ENCODE measurements at places on chromosomes 3 and 15.

GRCh38 chr15:36050899-36051298 is 504.9 kb upstream of the DPH6 start:
- no peak for DNase-seq

DNA sequence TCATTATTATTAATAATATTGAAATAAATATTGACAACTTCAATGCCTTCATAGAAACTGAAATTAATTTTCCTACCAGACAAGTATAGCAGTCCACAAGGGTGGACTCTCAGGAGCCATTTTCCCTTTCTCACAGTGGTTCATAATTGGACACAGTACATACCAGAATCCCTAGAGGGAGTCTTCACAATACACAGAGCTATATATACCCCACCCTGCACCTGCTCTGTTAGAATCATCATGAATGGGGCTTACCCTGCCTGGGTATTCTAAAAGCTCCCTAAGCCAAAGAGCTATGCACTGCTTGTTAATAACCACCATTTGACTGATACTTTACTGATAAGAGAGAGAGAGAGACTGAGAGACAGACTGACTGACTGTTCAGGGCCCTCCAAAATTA is 134.9 kb downstream of the FEZF2 start:
- DNase-seq, result no peak

GRCh38 chr3:135792174-135792573 is 173.4 kb upstream of the PPP2R3A start:
- no peak for DNase-seq

GRCh38 chr15:56919609-56920366 is 1.3 kb downstream of the TCF12 start:
- no peak for DNase-seq

DNA sequence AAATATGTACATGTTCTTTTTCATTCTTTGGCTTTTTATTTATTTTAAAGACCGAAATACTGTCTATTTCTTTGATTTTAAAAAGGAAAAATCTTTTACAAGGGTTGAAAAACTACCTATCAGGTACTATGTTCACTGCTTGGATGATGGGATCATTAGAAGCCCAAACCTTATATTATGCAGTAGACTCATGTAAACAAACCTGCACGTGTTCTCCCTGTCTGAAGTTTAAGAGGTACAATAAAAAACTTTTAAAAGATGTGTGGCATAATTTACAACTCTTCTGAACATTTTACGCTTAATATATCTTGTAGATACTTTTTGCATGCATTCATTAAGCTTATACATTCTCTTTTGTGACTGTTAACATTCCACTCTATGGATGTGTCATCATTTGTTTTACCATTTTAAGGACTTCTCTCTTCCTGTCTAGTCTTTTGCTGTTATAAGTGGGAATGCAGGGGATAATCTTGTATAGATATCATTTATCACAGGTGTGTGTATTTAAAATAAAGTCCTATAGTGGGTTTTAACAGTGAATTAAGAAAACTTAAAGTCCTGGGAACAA is 6.2 kb downstream of the MGA start:
- DNase-seq, result no peak

- no peak for DNase-seq
Measured at GRCh38 chr15:22944651-22945050, 35.5 kb downstream of the CYFIP1 start.

DNA sequence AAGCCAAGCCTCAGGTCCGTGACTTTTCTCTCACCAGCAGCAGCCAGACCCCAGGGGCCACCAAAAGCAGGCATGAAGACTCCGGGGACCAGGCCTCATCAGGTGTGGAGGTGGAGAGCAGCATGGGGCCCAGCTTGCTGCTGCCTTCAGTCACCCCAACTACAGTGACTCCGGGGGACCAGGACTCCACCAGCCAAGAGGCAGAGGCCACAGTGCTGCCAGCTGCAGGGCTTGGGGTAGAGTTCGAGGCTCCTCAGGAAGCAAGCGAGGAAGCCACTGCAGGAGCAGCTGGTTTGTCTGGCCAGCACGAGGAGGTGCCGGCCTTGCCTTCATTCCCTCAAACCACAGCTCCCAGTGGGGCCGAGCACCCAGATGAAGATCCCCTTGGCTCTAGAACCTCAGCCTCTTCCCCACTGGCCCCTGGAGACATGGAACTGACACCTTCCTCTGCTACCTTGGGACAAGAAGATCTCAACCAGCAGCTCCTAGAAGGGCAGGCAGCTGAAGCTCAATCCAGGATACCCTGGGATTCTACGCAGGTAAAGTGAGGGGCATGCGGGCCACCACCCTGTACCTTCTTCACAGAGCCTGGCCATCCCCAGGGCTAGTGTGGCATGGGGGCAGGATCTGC is 12.0 kb upstream of the ABTB1 start:
- no peak for DNase-seq

GRCh38 chr15:76235186-76235826 is 76.0 kb downstream of the ETFA start:
- DNase-seq, result no peak

DNA sequence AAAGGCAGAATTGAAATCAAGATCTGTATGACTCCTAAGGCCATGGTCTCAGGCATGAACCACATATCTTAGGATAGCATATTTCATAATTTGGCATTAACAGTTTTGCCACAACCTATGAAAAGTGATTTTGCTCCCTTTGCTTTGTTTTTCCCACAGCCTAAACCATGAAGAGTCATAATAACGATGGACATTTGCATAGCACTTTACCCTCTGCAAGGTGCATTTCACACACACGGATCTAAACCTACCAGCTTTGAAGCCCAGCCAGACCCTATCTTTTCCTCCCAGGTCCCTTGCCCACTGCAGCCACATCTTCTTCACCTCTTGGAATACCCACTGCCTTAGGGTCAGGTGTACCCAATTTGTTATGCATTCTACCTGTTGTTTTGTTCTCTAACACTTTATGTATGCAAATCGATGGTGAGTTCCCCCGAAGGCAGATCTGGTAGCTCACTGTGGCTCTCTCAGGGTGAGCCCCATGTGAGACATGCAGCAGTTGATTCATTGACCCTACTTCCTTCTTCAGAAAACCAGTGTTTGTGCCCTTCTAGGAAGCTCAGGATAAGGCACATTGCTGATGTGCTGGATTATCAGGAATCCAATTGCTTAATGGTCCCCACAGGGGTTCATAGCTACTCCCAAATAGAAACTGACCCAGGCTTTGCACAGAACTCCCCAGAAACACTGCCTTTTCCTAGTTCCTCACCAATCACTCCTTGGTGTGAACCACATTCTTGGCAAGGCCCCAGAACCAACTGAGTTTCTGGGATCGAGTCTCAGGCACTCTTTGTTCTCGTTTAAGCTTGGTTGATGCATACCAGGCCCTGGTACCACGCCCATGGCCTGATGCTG is 8.7 kb downstream of the ARHGAP31 start:
- no peak for DNase-seq

DNA sequence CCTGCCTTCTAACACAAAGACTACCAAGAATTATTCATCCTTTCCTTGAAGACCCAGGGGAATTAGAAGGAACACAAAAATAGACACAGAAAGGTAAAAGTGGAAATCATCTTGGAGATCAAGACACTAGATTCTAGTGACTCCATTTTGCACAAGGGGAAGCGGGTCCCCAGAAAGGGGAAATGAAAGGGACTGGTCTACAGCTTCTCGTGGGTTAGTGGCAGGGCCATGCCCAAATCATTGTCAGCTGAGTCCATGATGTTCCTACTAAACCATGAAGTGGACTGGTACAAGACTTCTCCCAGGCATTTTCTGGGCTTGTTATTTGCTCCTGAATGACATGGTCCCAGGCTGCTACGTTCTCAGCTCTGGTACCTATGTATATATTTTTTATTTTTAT is 230.7 kb upstream of the TPRG1 start:
- DNase-seq, result no peak

DNA sequence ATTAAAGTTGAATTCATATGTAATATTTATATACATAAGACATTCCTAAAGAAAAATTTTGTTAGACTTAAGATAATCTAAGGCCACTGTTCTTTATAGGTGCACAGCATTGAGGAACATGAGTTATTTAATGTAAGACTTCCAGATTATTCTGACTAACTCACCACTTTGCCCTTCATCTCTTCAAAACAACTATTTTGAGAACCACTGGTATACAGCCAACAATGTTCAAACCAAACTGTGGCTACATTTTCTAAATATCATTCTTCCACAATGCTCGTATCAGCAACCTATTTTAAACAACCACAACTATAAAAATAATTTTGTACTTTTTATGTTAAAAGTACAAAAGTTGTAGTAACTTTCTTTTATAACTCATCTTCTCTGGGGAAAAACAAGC is 199.8 kb upstream of the ALCAM start:
- peak; percentile 7 for DNase-seq

DNA sequence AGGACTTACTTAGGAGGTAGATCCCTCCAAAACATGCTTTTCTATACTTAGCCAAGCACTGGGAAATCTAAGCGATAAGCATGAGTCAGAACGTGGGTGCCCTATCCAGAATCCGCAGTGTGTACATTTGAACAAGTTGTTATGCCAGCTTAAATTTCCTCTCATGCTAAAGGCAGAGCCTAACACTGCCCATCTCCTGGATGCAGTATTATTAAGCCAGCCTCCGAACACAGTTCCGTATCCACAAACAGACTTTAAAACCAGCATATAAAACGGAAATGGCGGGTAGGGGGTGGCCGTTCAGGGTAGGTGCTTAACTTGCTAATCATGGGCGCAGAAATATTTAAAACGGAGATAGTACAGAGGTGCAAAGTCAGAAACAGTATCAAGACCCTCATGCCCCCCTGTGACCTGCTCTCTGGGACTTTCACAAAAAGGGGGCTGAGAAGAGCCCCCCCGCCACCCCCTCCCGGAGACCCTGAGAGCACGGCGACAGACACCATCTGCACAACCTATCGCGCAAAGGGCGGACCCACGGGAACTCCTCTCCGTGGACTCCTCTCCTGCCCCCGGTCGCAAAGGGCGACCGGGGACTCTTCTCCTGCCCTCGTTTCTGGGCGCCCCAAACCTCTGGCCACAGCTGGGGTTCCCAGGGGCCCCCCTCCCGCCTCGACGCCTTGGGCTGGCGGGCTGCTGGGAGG is 889 bp upstream of the LRRIQ4 start:
- no peak for DNase-seq

DNA sequence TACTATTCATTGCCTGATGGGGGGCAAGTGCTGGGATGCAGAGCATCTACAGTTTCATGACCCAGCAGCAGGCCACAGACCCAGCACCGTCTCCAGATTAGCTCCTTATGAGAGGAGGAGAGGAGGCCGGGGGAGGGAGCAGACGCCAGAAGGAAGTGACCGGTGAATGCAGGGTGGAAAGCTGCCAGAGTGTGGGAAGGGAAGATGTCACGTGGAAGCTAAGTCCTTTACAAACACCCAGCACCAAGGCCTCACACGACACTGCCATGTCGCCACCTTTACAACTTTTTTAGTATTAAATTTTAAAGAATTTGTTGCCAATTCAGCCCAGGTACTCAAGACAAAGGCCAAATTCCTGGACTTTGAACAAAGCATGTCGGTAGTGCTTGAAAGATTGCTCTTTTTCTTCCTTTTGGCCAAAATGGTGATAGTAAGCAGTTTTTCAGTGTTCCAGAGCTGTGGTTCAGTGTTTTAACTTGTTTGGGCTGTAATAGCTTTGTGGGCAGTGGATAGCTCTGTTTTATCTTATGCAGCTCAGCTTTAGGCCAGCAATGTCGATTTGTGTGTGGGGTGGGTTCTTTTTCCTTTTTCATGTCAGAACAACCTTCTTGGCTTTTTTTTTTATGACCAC is 58.2 kb downstream of the ZBTB38 start:
- no peak for DNase-seq

DNA sequence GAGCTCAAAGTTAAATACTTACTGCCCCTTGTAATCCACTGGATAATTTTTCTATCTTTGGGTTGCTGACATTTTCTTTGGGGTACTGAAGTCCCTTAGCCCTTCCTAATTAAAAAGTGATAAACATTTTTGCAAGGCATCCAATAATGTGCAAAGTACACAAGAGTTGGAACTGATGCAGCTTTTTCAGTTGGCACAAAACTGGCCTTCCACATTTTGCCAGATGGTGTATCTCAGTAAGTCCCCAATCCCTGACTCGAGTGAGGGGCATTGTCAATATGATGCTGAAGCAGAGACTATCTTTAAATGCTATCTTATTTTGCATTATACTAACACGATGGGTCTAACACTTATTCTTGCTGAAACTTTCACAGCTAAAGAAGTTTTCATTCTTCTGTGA is 27.8 kb downstream of the FHIT start:
- DNase-seq, result no peak

GRCh38 chr3:43163895-43164493 is 58.1 kb upstream of the POMGNT2 start:
- no peak for DNase-seq

- no peak for DNase-seq
Measured at GRCh38 chr3:113277941-113278598, 66.7 kb downstream of the BOC start.

DNA sequence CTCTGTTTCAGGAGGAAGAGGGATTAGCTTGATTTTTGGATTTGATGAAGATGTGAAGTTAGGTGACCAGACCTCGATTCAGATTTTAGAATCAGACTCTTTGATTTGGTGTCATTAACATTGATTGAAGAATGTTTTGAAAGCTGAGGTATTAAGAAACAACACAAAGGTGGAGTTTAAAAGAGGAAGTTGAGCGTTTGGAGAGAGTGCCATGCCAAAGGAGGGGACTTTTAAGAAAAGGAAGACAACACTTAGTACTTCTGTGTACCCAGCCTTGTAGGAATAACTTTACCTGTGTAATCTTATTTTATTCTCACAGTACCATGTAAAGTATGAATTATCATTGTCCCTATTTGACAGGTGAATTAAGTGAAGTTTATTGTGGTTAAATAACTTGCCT is 34.4 kb downstream of the PPARG start:
- DNase-seq, result no peak

GRCh38 chr15:56824175-56824574 is 90.9 kb upstream of the ZNF280D start:
- DNase-seq, result no peak

GRCh38 chr3:136995652-136996051 is 37.9 kb downstream of the IL20RB start:
- no peak for DNase-seq

DNA sequence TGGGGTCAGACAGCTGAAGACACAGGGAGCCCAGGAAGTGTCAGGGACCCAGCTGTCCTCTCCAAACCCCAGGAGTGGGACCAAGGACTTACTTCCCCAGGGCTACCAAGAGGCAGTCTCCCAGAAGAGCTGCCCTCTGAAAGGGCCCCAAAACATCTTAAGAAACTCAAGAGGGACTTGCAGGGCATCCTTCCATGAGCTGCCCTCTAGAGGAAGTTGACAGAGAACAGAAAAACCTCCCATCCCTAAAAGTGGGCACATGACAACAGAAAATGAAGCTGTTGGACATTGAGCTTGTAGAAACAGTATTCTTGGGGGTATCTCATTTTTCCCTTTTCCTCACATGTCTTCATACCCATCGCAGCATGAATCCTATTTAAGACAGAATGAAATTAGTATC is 58.9 kb downstream of the MECOM start:
- no peak for DNase-seq

GRCh38 chr3:123327956-123328850 is 120.7 kb downstream of the ADCY5 start:
- DNase-seq, result no peak

DNA sequence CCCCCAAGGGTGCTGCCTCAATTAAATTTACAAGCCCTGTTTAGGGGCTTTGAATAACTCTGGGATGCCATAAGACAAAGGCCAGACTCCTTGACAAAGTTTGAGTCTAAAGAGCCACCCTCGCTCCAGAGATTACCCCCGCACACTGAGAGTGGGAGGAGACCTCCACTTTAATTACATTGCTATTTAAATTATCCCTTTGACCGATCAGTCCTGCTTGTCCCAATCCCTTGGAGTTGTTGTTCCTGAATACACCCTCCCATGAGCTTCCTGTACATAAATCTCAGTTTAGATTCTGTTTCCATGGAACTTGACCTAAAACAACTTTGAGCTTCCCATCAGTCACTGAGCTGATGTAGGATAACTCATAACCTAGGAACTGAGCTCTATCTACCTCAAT is 596.3 kb downstream of the PYDC2 start:
- no peak for DNase-seq

All from AG09319 (cell line).